ENCODE measurements at places on chromosomes 3 and 15. TPM values are rescaled to one million over a fixed set of nuclear protein-coding genes. Genes with fewer than 3 reads are reported as not detected.

DNA sequence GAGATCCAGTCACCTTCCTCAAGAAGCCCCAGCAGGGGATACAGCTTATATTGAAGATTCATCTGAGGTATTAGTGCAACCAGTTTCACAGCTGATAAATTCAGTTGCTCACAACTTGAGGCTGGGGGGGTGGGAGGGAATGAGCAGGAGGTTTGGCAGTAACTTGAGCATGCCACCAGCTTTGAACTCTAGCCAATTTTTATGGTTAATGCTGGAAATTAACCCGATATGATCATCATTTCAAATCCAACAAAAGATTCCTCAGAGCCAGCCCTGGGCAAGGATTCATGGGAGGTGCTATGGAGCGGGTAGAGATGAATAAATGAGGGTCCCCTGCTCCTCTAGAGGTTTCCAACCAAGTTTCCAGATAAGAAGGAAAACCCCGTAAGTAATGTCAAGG lies 73.1 kb upstream of the HES1 start:
- DNase-seq, result no peak

The CFAP20DC gene
- total RNA-seq, result 1.8 TPM

The DNAH12 gene
- total RNA-seq, result 0.03 TPM

- peak; percentile 26 for DNase-seq
These were observed 2.6 kb upstream of the UPK1B start for GRCh38 chr3:119170821-119171220.

All from HFFc6 (cell line).